Epithelial cell of proximal tubule (primary cell): ENCODE measurements at places on chromosomes 16 and 17. TPM values are rescaled to one million over a fixed set of nuclear protein-coding genes. Genes with fewer than 3 reads are reported as not detected.

Gene NPIPA8
- not detected in 2 replicates for total RNA-seq

Gene MATCAP1
- total RNA-seq: 5.1 and 11.4 TPM in 2 replicates

Gene CLCN7
- total RNA-seq: 57.3 and 76.2 TPM in 2 replicates

Gene ICAM2
- total RNA-seq: 18.4 and 19.9 TPM in 2 replicates

Gene ANKS3
- 13.7 and 22.4 TPM in 2 replicates for total RNA-seq

Gene CENPN
- 49.2 and 91.8 TPM in 2 replicates for total RNA-seq

Gene DRC7
- not detected in 2 replicates for total RNA-seq

GRCh38 chr17:67021196-67021595, 23.2 kb upstream of the CACNG1 start:
- no peak for DNase-seq

DNA sequence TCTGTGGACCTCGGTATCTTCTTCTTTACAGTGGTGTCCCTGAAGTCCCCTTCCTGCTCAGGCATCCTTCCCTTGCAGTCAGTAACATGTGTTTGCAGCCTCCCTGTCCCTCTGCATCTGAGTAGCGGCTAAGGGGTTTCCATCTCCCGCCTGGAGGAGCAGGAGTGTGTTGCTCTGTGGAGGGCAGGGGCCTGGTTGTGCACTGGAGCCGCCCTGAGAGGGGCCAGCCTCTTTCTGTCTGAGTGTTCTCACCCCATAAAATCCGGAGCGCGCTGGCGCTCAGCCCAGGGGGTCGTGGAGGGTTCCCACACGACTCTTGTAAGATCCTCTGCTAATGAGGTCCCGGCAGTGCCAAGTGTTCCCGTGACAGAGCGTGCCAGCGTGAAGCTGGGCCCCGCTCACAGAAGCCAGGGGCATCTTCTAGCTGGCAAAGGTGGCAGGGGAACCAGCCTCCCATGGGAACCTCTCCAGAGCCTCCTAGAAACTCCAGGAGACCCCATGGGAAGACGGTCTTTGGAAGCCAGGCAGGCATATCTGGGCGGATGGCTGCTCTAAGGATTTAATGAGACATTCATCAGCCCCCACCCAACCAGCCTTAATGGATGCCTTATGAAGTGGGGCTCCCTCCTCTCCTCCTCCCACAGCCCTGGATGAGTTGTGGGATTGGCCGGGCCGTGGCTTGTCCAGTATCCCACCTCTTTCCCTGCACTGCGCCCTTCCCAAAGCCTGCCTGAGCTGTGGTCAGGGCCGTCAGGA, 91.4 kb upstream of the GSE1 start:
- DNase-seq: no peak

GRCh38 chr16:10776280-10776679, 32.6 kb downstream of the NUBP1 start:
- DNase-seq: no peak

DNA sequence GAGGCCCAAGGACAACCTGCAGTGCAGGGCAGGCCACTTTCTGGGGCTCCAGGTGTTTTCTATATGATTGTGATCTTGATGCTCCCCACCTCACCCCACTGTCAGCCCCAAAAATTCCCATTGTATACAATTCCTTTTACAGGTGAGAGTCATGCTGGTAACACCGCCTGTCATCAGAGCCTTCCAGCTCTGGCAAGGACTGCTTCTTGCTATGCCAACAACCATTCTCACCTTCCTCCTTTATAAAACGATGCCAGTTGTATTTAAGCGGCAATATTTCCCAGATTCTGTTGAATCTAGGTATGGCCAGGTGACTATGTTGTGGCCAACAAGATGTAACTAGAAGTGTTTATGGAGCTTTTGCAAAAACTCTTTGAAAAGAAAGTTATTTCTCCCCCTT, 30.4 kb upstream of the CALB2 start:
- no peak for DNase-seq

DNA sequence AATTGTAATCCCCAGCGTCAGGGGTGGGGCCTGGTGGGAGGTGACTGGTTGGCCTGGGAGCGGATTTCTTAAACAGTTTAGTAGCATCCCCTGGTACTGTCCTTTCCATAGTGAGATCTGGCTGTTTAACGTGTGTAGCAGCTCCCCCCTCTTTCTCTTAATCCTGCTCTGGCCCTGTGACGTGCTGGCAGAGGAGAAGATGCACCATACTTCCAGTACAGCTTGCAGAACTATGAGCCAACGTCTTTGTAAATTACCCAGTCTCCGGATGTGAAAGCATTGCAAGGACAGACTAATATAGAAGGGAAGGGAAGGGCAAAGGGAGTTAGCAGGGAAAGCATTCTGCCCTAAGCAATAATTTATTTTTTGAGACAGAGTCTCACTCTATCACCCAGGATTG, 83.9 kb downstream of the RMI2 start:
- DNase-seq: no peak

GRCh38 chr16:50491516-50491915, 56.7 kb upstream of the NKD1 start:
- DNase-seq: no peak

GRCh38 chr17:34412534-34412933, 49.5 kb upstream of the CCL1 start:
- no peak for DNase-seq

GRCh38 chr17:66548158-66548557, 245.7 kb downstream of the PRKCA start:
- DNase-seq: no peak

DNA sequence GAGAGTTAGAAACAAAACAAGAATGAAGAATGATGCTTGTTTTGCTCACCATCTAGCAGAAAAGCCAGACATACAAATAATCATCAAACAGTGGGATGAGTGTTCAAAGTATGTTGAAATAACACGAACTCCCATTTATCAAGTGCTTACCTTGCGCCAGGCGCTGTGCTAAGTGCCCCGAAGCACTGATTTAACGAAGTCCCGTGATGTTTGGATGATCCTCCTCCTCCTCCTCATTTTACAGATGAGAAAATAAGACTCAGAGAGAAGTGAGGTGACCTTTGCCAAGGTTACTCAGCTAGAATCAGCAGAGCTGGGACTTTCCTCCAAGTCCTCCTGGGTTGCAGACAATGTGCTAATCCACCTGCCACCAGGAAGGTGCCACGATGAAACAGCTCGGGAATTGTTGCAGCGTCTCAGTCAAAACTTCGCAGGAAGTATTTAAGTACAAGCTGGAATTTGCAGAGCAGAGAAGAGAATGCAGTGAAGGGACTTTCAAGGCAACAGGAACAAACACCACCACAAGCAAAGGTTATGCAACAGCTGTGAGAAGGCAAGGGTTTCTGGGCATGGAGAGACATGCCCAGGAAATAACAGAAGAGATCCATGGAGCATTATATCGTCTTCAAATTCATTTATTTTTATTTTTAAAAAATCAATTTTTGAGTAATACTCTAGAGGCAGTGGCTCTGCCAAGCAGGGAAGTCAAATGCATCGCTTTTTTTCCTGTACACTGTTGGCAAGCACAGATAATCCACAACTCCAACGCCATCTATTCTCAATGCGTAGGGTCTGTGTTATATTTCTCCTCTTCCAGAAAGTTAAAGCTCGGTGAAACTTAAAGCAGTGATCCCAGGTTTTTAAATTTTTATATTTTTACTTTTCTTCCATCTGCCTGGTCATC, 11.1 kb downstream of the PRCD start:
- DNase-seq: peak; percentile 80

GRCh38 chr17:2416010-2416734, 15.3 kb upstream of the MNT start:
- DNase-seq: no peak

DNA sequence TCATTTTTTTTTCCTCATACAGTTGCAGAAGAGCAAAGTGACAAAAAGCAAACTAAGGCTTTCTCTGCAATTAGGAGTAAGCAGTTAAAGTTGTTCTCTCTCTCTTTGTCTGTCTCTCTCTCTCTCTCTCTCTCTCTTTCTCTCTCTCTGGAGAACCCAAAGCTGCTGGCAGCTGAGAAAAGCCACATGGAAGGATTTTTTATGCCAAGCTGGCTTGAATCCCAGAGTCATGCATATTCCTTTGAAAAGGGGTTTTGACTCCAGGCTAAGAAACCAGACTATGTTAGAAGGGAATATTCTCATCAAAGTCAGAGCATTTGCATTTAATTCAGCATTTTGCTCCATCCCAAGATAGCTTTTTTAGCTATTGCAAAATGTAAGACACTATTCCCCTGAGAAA, 1114.2 kb upstream of the GOT2 start:
- no peak for DNase-seq

DNA sequence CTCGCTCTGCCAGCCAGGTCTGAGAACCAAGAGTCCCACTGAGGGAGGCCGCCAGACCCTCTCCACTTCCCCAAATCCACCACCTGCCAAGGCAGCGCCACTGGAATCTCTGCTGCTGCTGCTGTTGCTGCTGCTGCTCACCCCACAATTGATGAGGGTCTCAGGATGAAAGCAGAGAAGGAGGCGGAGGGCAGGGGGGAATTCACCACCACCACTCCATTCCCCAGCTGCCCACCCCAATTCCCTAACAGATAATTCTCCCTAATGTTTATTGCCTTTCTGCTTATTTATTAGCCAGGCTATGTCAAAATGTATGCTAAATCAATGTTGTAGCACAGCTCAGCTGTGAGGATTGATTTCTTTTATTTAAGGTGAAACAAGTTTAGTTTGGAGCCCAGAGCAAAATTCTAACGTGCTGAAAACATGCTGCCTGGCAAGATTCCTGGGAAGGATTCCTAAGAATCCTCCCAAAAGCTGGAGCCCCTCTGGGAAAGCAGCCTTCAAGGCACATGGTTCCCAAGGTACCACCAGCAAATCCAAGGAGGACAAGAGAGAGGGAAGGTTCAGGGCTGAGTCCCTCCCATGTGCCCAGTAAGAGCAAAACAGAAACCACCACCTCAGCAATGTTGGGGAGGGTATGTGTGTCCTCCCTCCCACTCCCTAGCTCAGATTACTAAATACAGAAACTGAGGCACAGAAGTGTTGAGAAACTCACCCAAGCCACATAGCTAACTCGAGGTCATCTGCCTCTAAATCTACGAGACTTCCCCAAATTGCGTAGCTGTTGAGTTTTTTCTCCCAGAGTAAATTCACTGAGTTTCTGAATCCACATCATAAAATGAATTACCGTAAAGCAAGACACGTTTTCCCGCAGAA, 12.2 kb upstream of the CDH5 start:
- DNase-seq: no peak

GRCh38 chr16:66294507-66294906, 72.0 kb upstream of the CDH5 start:
- DNase-seq: no peak

DNA sequence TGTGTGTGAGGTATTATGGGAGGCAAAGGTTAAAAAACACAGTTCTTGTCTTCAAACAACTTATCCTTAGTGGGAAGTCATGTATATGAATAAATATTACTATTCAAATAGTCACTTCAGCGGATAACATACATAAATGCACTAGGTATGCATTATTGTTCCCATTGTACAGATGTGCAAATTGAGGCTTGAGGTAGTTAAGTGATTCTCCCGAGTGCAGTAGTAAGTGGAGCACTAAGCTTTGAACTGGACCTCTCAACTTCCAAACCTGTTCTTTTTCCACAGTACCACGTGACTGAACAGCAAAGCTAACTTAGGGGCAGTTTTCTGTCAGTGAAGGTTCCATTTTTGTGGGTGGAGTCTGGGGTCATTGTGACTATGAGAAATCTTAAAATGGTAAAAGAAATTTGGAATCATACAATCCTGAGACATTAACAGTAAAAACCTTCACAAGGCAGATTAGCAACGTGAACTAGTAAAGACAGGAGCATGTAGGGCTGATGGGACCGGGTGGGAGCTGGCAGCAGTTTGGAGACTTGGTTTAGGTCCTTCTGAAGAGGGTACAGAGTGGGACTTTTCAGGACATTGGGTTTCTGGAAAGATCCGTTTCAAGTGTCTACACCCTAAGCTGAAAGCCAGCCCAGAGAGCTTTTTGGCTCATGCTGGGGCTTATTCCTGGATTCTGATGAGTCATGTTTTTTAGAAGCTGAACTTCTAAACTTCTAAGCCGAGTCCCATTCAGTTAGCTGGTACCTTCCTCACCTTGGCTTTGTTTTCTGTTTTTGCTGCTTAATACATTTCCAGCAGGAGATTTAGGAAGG, 204.9 kb downstream of the PRKCA start:
- DNase-seq: no peak

DNA sequence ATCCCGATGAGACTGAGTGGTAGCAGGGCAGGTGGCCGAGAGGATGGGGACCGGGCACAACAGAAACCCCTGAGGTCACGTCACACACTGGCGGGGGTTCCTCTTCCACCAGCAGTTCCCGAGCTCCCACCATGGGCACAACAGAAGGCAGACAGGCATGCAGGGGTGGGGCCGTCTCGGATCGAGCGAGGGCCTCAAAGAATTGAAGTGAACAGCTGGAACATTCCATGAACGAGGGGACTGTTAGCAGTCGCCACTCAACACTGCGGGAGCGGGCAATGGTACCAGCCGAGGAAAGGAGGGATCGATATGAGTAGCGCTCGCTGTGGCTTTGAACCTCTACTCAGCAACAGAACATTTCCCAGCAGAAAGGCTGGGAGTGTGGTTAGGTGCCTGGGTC, 5.3 kb downstream of the CEP131 start:
- DNase-seq: no peak

- DNase-seq: no peak
Observed at GRCh38 chr17:49846938-49847712, 744 bp downstream of the TAC4 start.

- no peak for DNase-seq
Observed at GRCh38 chr17:41868568-41868967, 3.3 kb upstream of the KLHL11 start.

- no peak for DNase-seq
Observed at GRCh38 chr16:15542261-15542660, 100.7 kb downstream of the MARF1 start.

DNA sequence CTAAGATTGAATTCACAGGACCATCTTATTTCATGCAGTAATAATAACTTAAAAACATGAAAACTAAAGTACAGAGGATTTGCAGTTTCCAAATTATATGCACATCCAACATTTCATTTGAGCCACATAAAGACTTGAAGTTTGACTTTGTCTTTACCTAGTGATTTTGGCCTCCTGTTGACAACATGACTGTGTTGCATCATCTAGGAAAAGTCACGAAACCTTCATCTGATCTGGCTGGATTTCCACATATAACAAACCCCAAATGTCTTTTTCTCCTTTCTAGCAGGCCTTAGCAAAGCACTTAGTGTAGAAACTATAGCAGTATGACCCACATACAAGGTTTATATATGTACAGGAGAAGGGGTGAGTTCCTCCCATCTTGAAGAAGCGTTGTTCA, 406.5 kb upstream of the CDH5 start:
- no peak for DNase-seq

- DNase-seq: no peak
Observed at GRCh38 chr17:59152925-59153324, 2.1 kb downstream of the SKA2 start.

DNA sequence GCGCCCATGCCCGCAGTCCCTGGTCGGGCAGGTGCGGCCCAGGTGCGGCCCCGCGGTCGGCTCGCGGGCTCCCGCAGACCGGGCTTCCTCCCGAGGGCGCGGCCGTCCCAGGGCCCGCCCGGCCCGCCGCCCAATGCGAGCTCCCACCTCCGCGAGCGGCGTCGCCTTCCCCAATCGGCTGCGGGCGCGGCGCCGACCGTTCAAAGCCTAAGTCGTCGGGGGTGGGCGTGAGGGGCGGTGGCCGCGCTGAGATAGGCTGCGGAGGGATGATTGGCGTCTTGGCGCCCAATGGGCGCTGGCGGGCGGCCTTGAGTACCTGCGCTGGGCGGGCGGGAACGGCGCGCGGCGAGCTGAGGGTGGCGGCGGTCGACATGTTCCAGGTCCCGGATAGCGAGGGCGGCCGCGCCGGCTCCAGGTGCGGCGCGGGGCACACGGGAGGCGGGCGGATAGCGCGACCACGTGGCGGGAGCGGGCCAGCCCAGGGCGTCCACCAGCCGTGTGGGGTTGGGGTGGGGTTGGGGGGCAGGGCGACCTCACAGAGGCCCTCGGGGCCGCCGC, at the start of gene JPT2:
Gene JPT2, plus strand, starts transcription at position 338 of the 558 bp plus-strand sequence. Its CDS starts 34 bp downstream, at position 372.
- no peak for DNase-seq

GRCh38 chr17:82978765-82979349, 100.6 kb upstream of the METRNL start:
- no peak for DNase-seq
